ENCODE measurements at places on chromosomes 3 and 15.

GRCh38 chr3:105083945-105084344 lies 282.8 kb upstream of the ALCAM start:
- DNase-seq, result no peak

- no peak for DNase-seq
Observed at GRCh38 chr15:47829667-47830066, 112.4 kb downstream of the SEMA6D start.

DNA sequence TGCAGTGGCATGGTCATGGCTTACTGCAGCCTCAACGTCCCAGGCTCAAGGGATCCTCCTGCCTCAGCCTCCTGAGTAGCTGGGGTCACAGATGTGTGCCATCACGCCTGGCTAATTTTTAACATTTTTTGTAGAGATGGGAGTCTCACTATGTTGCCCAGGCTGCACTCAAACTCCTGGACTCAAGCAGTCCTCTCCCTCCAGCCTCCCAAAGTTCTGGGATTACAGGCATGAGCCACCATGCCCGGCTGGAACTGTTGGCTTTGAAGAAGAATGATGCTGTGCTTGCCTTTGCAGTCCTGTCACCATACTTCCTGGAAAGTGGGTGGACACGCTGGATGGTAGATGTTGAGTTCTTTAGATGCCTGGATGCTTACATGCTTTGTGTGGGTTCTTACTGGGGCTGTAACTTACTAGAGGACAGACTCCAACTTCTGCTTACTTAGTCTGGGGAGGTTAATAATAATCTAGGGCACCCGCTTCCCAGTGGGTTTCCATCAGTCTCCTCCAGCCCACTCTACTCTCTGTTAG lies 36.7 kb downstream of the IGF1R start:
- no peak for DNase-seq

- peak; percentile 28 for DNase-seq
Observed at GRCh38 chr3:65992106-65992505, 46.6 kb downstream of the MAGI1 start.
